ENCODE measurements at places on chromosomes 1 and 21.

DNA sequence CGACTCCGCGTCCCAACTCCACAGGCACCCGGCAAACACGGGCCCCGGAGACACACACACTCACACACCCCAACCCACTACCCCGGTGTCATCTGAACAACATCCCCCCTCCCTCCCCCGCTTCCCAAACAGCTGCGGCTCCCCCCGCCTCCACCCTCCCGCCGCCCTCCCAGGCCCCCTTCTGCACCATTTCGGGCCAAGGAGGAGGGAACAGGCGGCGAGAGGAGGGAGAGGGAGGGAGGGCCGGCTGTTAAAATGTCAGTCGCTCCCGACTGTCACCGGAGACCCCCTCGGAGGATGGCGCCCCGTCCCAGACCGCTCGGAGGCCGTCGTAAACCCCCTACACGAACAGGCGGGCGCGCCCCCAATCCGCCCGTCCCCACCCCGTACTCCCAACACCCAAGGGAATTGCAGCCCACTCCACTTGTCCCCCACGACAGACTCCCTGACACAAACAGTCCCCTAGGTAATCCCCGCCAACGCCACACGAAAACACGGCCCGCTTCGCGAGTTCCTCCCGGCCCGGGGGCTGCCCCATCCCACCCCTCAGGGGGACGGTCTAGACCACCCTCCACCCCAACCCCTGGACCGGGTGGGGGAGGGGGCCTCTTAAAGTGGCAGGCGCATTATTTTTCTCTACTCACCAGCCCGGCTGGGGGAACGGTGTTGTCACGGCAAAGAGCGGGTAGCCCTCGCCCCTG is 583 bp downstream of the MEF2D start:
- no peak for DNase-seq

DNA sequence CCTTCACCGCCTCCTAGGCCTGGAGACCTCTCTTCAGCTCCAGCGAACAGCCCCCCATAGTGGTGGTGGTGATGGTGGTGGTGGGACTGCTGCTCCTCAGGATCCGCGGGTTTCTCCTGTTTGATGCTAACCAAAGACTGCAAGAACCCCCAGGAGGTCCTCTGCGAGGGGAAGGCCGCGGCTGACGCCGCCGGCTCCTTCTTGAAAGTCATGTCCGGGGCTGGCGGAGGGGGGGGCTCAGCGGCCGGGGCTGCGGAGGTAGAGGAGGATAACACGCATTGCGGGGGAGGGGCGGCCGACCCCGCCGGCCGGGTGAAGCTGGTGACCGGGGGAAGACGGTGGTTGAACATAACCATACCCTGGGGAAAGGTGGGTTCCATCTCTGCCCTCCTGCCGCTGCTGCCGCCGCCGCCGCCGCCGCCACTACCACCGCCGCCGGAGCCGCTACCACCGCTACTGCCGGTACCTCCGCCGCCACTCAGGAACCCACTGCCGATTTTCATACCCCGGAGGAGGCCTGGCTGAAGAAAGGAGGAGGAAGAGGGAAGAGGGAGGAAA is 554 bp downstream of the ZNF281 start:
- peak; percentile 12 for DNase-seq

DNA sequence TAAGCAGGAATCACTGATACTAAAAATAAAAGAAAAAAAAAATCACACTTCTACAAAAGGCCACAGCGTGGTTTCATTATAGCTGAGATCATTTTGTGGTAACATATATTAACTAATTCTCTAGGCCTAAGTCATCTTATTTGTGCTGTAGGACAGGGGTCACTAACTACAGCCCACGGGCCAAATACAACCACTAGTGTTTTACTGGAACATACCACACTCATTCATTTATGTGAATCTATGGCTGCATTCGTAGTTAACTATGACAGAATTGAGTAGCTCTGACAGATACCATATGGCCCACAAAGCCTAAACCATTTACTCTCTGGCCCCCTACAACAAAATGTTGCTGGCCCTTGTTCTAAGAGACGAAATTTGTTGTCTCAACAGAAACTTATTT is 224.4 kb downstream of the VAV3 start:
- DNase-seq = no peak

DNA sequence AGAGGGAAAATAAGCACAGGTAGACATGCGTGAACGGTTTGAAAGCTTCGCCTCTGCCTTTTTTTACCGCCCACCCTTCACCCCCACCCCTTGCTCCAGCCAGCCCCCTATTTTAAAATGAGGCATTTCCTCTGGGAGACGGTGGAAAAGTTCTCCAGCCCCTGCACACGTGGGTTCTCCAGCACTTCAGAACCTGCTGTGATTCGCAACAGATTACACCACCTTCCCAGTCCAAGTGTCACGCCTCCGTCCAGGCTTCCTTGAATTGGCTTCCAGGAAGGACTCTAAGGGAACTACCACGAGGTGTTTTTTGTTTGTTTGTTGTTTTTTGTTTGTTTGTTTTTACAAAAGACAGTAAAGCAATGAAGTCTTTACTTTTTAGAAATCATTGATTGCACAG is 2.6 kb downstream of the LRRC7 start:
- no peak for DNase-seq

- no peak for DNase-seq
Observed at GRCh38 chr1:37948166-37948565, 1.3 kb upstream of the INPP5B start.

- DNase-seq = peak; percentile 55
Observed at GRCh38 chr1:8873506-8874229, 4.8 kb downstream of the ENO1 start.

DNA sequence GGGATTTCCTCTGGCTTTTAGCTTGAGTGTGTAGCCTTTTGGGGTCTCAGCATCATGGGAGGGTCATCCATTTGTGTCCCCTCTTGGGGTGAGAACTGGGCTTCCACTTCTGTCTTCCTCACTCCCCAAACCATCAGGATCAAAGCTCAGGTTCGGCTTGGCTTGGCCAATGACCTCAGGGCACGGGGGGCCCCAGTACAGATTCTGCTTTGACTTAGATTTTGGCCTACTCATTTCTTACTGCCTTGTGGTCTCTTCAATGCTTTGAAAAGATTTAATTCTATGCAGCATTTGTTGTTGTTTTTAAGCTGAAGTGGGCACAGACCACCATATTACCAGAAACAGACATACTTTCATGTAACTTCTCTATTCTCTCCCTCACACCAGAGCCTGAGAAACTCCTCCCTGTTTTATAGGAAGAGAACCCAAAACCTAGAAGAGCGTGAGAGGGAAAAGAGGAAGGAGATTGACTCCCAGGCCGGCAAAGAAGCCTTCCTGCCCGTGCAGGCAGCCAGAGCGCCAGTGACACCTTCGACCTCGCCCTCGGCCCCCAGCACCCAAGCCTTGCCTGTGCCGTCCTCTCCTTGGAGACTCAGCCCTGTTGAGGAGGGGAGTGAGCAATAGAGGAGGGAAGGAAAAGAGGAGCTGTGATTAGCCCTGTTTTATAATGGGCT is 1.9 kb upstream of the S100A3 start:
- no peak for DNase-seq

DNA sequence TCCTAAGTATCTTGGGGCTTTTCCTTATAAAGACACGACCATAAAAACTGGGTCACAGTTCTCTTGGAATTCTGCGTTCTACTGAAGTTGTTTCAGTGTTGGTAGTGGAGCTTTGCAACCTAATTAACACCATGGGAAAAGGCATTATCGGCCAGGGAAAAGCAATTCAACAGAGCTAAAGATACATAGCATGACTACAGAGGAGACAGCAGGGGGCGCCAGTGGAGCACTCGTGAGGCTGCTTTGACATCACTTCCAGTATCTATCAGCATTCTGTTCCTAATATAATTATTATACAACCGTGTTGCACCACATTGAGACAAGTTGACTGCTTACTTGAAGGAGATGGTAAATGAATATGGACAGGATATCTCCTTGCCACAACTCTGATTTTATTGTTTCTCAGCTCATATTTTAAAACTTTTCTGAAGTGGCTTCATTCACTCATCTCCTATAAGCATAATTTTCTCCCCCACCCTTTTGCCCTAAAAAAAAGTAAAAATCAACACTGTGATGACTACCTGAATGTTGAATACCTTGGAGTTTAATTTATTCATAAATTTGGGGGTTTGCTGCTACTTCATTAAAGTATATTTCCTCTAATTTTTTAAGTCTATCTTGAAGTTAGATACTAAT is 39.4 kb downstream of the ZP4 start:
- no peak for DNase-seq

DNA sequence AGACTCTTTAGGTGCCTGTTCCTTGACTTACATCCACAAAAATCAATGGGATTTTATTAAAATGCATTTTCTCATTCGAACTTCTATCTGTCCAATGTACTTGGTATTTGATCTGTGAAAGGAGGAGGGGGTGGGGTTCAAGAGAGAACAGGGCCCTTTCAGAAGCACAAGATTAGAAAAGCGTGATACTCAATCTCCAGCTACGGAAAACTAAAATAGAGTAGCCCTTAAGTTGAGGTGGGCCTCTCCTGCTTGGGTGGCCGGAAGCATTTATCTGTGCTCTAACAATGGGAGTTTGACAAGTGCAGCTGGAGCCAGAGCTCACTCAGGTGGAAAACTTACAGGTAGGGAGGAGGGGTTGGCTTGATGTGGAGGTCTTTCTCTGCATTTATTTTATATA is 462 bp upstream of the RXRG start:
- DNase-seq = no peak

- DNase-seq = peak; percentile 48
Observed at GRCh38 chr1:9426291-9426711, 113.0 kb upstream of the SLC25A33 start.

- no peak for DNase-seq
Observed at GRCh38 chr21:35933466-35933865, 126.9 kb downstream of the SETD4 start.

DNA sequence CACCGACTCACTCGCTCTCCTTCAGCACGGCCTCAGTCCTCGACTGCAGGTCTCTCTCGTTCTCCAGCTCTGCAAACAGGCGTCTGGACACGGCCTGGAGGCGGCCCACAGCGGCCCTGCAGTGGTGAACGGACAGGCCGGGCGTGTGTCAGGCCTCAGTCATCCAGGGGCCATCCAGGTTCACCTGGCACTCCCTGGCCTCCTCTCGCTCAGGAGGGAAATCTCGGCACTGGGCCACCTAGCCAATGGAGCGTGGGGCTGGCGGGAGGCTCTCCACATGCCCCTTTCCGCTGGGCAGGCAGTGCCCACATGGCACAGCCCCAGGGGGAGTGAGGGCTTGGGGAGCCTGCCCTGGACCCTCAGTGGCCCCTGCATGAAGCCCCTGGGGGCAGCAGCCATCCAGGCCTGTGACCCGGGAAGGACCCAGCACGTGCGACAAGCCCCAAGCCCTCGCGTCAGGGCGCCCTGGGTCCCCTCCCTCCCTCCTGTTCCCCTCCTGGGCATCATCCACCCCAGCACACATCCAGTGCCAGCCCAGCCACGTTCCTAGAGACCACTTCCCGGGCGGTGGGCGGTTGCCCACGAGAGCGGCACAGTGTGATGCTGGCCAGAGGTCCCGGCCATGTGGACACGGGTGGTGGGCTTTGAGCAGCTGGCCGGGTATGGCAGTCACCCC is 18.1 kb downstream of the CFAP74 start:
- DNase-seq = no peak

DNA sequence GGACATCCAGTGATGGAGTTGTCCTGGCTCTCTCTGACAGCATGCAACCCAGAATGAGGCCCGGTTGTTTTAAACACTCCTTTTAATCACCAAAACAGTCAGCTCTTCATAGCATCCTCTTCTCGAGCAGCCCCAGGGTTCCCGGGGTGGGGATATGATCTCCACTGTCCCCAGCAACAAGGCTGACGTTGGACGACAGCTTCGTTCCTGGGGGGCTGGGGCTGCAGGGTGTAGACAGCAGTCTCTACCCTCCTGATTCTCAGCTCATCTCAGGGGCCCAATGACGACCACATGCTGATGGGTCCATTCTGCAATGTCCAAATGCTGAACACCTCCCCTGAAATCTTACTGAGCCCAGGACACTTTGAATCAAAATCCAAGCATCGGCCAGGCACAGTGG is 27.0 kb downstream of the TRIM11 start:
- no peak for DNase-seq

DNA sequence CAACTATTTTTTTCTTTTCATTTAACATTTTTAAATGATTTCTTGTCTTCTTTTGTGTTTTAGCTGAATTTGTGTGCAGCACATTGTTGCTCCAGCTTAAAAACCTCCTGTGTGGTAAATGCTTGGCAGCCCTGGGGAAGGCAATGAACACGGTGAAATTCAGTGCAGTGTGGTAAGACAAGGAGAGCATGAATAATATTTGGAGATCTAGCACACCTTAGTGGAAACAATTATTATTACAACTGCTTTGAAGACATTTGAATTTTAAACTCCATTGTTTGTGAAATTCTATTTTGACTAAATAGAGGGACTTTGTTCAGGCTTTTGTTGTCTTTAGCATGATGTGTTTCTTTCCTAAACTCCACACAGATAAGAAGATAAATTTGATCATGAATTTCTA is 242.6 kb upstream of the CXADR start:
- no peak for DNase-seq

GRCh38 chr1:248348475-248348874 is at the start of gene OR14C36:
Gene OR14C36, plus strand, starts transcription at chr1:248348775. Its CDS starts 0 bp downstream, at chr1:248348775.
- no peak for DNase-seq

DNA sequence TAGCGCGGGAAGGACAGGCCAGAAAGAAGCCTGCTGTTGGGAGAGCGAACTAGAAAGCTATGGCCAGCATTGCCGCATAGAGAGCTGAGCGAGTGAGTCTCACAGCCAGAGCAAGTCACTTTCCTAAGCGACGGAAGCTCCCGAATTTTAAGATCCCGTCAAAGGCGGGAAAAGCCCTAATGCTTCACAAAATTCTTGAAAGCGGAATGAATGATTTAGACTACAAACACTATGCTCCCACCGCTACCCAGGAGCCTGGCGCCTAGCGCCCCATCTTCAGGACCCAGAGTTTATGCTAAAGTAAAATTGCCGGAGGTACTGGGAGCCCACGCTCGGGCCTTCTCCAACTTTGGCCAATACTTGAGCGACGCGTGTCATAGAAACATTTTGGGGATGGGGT is 409.9 kb upstream of the ESRRG start:
- no peak for DNase-seq

GRCh38 chr1:17447501-17447992 is 8.1 kb upstream of the RCC2 start:
- DNase-seq = no peak

- no peak for DNase-seq
Observed at GRCh38 chr1:106954661-106955229, 101.7 kb upstream of the PRMT6 start.

DNA sequence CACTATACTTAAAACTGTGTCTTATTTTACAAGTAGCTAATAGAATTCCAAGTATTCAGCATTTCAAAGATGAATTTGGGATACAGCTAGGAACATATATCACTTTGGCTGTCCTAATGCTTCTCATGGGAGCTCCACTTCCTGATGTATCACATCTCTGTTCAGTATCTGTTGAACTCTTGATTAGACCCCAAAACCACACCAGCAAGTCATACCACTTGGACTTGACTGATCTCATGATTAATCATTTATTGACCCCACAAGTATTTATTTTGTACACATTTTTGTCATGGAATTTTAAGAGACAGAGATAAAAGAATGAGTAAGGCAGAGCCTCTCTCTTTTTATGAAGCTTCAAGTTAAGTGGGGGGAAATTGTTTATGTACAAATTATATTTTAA is 30.0 kb downstream of the TMPRSS15 start:
- DNase-seq = no peak

GRCh38 chr1:243270097-243270864 is 14.4 kb downstream of the SDCCAG8 start:
- no peak for DNase-seq

- DNase-seq = no peak
Observed at GRCh38 chr1:235532360-235532759, 28.1 kb upstream of the B3GALNT2 start.

- DNase-seq = no peak
Observed at GRCh38 chr1:118143831-118144230, 41.2 kb downstream of the SPAG17 start.
